OCI-LY7 (cell line): ENCODE measurements at places on chromosomes 12 and 14. TPM values are rescaled to one million over a fixed set of nuclear protein-coding genes. Genes with fewer than 3 reads are reported as not detected.

DNA sequence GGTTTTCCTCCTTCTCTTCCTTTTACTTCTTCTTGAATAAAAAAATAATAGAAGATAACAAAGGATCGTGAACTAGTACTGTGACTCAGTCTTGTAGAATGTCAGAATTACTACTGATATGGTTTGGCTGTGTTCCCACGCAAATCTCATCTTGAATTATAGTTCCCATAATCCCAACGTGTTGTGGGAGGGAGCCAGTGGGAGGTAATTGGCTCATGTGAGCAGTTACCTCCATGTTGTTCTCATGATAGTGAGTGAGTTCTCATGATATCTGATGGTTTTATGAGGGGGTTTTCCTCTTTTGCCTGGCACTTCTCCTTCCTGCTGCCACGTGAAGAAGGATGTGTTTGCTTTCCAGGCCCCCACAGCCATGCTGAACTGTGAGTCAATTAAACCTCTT is 549.6 kb downstream of the DIO2 start:
- no peak for DNase-seq

SERPINA3 gene
- not detected in 2 replicates for total RNA-seq

MLH3 gene
- 6.1 and 6.7 TPM in 2 replicates for total RNA-seq

DNA sequence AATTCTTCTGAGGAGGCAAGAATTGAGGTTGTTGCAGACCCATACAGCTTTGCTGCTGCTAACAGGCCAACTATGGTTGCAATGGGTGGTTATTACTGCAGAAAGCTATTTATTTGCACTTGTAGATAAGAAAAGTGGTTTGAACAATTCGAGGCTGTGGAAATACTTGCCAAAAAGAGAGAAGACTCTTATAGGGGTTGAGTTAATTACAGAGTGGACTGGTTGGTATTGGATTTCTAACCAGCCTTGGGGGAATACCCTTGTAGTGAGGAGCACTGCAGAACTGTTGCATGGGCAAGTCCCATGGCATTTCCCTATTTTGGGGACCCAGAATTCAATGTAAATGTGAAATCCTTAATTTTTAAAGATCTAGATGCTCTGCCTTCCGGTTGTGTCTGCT is 120.5 kb downstream of the KCNMB4 start:
- no peak for DNase-seq

DNA sequence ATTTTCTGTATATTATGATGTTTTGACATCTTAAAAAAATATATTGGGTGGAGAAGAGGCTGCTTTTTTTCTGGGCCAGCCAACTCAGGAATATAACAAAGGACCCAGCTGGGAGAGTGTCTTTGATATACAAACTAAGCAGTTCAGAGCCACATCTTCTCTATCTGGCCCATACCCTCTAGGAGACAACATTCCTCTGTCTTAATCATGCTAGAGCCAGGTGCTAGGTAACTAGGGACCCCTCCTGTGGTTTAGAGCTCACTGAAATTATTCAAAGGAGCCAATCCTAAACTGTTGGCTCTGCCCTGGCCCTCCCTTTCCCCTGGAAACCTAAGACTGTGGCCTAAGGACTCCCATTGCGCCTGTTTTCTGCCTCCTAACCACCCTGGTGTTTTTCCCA is 193.1 kb upstream of the DIO2 start:
- no peak for DNase-seq

DNA sequence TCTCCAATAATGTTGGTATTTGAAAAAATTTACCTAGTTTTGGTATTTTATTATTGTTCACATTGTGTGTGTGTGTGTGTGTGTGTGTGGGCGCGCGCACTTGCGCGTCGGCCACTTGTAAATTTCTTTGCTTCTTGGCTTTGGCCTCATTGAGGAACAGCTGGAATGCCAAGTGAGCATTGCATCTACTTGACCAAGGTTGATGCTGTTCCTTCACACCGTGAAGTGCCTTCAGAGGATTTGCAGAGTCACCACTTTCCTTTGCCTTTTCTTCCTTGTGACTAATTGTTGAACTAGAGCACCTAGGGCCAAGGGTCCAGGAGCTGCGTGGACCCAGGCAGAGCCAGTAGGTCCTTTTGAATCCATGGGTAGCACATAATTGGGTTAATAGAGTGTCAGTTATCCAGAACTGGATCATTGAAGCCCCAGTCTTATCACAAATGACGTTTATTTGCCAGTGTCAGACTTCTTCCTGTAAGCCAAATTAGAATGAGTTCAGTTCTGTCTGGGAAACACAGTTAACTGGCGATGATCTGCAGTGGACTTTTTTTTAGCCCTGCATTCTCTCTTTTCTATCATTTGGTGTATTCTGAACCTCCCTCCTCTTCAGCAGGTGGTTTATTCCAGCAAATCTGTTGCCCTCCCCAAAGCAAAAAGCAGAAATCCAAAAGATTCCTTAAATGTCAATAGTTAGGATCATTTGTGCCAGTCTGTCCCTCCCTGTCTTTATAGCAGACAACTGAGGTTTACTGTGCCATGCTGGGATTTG is 2.6 kb downstream of the PPP2R5C start:
- no peak for DNase-seq

RNASE3 gene
- total RNA-seq: not detected in 2 replicates
